Regular cardiac myocyte (primary cell): ENCODE measurements at places on chromosomes 5 and 9. TPM values are rescaled to one million over a fixed set of nuclear protein-coding genes. Genes with fewer than 3 reads are reported as not detected.

The DBH gene
- total RNA-seq = not detected in 2 replicates

The SLC1A1 gene
- total RNA-seq = 117 and 148 TPM in 2 replicates

The ASS1 gene
- 19.4 and 93.9 TPM in 2 replicates for total RNA-seq

The CCDC183 gene
- under 0.01 and 0.28 TPM in 2 replicates for total RNA-seq

The ELOVL7 gene
- total RNA-seq = under 0.01 and 0.28 TPM in 2 replicates
